CD8-positive, alpha-beta memory T cell (primary cell): ENCODE measurements at places on chromosomes 11 and 22.
A peak's percentile ranks its signal among the peaks of the same experiment; 100 is the strongest.

- no peak for DNase-seq
Measured at GRCh38 chr22:42646569-42647525, 2.3 kb downstream of the CYB5R3 start.

- no peak for DNase-seq
Measured at GRCh38 chr11:110606415-110606814, 105.8 kb downstream of the ARHGAP20 start.

GRCh38 chr11:134363592-134363991, 31.8 kb downstream of the GLB1L2 start:
- no peak for DNase-seq

DNA sequence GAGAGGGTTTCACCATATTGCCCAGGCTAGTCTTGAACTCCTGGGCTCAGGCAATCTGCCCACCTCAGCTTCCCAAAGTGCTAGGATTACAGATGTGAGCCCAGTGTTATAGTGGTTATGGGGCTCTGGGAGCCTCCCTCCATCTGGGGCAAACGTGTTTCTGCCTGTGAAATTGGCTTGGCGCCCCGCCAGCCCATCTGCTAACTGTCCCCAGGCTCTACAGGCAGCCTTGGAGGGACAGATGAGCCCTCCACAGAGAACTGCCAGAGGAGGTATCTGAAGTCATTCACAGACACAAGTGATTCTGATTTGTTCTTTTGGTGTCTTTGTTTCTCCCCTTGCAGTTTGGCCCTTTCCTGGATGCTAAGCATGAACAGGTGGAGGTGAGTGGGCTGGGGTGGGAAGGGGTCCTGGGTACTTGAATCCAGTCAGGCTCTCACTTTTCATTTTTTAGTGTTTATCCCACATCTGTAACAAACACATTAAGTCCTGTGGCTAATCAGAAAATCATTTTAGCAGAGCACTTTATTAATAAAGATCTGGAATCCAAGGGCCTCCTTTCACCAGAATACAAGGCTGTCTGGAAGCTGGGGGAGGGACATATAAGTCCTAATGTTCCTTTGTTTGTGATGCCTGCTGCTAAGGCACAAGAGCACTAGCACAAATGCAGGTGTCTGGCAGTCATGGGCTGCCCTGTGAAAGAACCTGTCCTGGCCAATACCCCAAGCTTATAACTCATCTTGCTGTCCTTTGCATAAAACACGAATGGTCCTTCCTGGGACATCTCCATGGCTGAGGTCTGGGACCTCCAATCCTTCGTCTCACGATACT, 25.7 kb upstream of the CDC42EP2 start:
- no peak for DNase-seq

GRCh38 chr22:49040111-49040510, 787.6 kb downstream of the BRD1 start:
- DNase-seq = no peak

GRCh38 chr11:117953024-117953671, 23.9 kb upstream of the TMPRSS13 start:
- DNase-seq = peak; percentile 65

GRCh38 chr11:13101644-13102512, 92.8 kb downstream of the RASSF10 start:
- no peak for DNase-seq

- DNase-seq = no peak
Measured at GRCh38 chr22:23773483-23774113, 949 bp downstream of the MMP11 start.
